NCI-H2029 treated with DMSO at 0.1 percent for 48 hours (cell line): ENCODE measurements at places on chromosomes 7 and 10.

DNA sequence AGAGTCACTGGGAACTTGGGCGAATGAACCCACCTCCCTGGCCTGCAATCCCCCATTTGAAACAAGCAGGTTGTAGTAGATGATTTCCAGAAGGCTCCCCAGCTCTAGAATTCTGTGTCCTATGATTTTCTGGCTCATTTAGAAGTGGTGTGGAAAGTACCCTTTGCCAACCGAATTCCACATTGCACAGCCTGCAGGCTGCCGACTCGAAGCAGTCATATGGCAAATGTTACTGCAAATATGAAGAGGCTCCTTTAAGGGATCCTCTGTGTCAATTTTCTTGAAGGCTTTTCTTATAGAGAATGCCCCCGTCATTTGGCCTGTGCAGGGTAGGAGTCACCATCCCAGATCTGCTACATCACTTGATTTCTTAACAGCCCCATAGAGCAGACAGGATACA, 5.6 kb downstream of the PODXL start:
- no peak for DNase-seq

GRCh38 chr7:92092210-92092609, 42.1 kb downstream of the CYP51A1 start:
- no peak for DNase-seq

DNA sequence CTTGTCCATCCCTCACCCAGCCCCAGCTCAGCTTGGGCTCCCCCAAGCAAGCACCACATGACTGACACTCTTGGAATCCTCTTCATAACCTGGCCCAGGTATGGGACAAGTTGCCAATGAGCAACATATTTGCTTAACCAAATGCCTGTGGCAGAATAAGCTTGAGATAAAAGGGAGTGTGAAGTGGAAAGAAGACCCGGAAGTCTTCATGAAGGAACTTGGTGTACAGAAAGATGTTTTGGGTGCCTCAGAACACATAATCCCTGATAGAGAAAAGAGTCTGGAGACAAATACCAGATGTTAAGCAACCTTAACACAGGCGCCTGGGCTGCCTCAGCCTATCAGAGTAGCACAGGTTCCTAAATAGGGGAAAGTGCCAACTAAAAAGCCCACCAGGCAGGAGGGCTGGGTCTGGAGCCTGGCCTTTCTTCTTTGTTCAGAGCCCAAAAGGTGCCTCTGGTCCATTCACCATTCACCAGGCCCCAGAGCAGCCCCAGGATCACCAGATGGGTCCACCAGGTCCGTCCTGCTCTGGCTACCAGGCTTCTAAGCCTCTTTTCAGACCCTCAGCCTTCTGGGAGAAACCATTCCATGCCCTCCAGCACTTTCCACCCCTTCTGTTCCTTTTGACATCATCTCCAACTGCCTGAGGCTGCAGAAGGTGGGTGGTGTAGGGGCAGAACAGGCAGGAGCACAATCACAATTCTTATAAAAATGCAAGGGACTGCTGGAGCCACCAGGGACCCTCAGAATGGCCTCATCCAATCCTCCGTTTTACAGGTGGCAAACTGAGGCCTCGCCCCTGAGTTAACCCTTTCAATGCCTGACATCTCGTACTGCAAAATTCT, 22.6 kb downstream of the KCNMA1 start:
- DNase-seq: no peak

GRCh38 chr7:150567169-150567568, at the start of gene GIMAP4:
GIMAP4 (plus strand) TSS chr7:150567390; CDS start chr7:150569902, 2,512 bp downstream.
- no peak for DNase-seq

DNA sequence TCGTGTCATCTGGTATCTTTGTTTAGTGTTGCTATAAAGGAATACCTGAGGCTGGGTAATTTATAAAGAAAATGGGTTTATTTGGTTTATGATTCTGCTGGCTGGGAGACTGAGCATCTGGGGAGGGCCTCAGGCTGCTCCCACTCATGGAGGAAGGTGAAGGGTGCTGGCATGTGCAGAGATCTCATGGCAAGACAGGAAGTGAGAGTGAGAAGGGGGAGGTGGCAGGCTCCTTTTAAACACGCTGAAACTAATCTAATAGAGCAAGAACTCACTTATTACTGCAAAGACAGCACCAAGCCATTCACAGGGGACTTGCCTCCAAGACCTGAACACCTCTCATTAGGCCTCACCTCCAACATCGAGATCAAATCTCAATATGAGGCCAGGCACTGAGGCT, 11.3 kb downstream of the OIT3 start:
- DNase-seq: no peak
